HFF-Myc (cell line): ENCODE measurements at places on chromosomes 4 and X.

DNA sequence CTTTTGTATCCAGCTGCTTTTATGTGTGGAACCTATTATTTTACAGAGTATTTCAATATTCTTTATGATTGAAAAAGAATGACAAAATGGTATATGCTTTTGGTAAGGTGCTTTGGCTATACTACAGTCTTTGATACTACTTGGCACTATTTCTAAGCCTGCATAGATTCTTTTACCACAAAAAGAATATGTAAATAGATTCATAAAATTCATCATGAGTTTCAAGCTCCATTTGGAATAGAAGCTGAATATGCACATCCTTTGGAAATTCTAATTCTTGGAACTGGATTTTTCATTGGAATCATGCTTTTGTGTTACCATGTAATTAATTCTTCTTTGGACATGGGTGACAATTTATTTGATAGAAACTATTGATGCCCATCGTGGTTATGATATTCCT, 60.2 kb upstream of the SYTL5 start:
- DNase-seq: no peak

- DNase-seq: peak; percentile 16
Measured at GRCh38 chrX:118726887-118727685, at the start of gene IL13RA1. Gene IL13RA1 (plus strand): TSS chrX:118727606. CDS start chrX:118727639, 33 bp downstream.

DNA sequence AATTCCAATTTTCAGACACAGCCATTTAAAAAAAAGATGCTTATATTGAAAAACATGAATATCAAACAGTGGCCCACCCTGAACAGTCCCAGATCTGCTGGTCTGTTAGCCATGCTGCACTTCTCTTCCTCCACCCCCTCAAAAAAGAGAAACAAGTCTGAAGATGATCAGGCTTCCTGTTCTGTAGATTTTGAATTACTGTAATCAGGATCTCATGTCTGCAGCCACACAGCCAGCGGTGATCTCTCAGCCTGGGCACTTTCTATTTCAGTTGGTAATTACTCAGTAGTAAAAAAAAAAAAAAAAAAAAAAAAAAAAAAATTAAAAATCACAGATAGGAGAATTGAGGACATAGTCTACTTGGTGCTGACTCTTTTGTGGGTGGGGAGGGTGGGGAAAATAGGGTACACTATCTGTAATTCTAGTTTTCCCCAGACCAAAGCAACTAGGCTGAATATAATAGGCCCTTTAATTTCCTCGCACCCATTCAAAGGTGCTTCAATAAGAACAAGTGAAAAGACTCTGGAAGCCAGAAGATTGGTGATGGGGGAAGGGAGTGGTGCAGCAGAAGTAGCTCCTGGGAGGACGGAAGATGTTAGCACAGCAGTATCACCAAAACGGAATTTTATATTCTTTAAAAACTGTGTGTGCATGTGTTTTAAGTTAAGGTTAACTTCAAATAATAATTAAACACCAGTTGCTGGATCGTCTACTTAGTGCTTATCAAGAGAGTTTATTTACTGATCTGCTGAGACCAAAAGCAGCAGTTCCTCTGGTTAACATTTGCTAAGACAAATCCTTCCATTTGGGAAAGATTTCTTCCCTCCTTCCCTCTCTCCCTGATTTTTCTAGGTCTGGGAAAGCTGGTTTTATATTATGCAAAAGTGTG, 47.0 kb downstream of the SPRY1 start:
- peak; percentile 16 for DNase-seq

GRCh38 chrX:28847423-28847822, 260.2 kb downstream of the IL1RAPL1 start:
- peak; percentile 1 for DNase-seq

DNA sequence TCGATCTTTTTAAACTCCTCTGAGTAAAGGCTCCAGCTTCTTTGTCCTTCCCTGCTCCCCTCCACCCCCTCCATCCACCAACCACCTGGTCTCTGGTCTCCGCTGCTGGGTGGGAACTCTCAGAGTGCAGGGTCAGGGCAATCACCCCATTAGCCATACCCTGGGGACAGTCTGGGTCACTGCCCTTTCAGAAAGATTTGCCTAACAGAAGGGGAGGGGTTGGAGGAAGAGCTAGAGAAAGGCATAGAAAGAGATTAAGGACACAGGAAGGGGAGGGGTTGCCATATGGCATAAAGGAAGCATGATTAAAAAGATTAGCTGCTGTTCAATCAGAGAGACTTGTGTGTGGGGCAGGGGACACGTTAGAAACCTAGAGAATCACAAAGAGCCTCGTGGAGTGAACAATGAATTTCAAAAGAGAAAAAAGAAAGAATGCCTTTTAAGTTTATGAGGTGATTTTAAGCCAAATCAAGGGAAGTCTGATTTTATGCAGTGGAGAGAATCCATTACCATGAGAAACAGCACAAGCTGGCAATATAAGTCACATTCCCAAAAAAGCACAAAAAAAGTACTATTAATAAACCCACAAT, 115.5 kb upstream of the ACSL4 start:
- no peak for DNase-seq

- no peak for DNase-seq
Measured at GRCh38 chr4:121792966-121793365, 8.2 kb upstream of the EXOSC9 start.

DNA sequence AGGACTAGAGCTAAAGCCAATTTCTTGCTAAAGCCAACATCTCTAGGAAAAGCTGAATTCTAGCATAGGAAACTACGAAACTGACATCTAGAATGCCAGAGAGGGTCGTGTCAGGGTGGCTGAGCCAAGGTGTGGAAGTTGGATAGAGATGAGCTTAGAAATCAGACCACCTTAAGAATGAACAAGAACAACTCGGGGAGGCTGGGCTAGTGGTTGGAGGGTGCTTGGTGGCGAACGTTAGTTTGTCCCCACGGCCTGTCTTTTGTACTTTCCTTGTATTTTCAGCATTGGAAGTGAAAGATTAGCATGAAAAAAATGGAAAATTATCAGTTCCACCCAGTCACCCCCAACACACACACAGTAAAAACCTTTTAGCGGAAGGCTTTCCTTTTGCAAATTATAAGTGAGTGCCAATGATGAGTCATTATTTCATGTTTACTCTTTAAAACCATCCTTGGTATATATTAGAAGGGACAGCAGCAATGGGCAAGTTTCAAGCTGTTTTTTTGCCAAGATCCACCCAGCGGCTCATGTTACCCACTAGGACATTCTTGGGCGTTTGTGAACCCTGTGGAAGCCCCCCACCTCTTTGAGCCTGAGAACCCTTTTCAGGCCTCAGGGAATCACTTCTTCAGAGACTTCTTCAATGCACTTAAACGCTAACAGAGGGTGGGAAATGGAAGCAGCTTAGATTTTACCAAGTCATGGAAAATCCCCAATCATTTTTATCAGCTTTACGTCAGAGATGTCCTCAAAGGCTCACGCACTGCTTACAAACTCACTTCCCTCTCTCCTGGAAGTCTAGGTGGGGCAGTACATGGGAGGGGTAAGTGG, 4.9 kb upstream of the PPEF1 start:
- DNase-seq: peak; percentile 11

- DNase-seq: no peak
Measured at GRCh38 chrX:73922856-73923455, 360.0 kb downstream of the CHIC1 start.

DNA sequence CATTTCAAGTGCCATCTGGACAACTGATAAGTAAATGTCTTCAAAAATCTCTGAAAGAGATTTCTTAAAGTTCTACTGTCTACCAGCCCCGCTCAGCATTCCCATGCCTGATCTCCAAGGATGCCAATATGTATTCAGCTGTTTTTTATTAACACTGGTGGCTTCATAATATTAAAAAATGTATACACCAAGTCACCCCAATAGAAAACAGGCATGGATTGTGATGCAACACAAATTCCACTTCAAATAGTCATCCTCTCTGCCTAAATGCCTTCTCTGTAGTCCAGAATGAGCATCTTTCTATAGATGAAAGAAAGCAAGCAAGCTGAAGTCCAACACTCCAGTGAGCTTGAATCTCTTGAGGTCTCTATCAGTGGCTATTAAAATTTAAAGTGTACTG, 152.2 kb upstream of the PPARGC1A start:
- DNase-seq: peak; percentile 88

DNA sequence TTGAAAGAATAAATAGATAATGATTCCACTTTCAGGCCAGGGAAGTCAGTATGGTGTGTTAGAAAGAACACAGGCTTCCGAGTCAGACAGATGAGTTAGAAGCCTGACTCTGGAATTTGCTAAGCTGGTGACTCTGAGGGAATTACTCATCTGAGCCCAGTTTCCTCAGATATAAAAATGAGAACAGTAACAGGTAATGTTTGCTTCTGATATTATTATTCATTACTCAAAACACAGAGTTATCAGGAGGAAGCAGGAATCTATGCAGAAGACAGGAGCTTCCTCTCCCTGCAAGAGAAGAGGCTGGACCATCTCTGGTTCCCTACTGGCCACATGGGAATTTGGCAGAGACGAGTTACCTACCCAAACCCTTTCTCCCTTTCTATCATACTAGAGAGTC, 163.1 kb downstream of the EVC2 start:
- DNase-seq: no peak

DNA sequence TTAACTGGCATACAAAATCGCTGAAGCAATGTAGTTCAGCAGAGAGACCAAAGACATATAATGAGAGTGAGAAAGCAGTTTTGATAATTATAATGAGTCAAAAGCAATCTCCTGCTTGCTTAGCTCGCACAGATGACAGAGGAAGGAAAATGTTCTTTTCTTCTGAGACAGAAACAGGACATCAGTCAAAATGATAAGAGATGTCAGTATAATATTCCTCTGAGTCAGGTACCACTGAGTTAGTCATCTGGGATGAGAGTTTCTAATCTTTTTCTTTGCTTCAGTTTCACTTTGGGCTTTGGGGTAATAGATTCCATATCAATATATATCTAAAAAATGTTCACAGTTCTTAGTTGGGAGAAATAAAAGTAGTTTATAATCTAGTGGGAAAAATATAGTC, 387.2 kb downstream of the PCDH7 start:
- DNase-seq: no peak

- no peak for DNase-seq
Measured at GRCh38 chrX:37454537-37455285, 105.5 kb downstream of the PRRG1 start.

- DNase-seq: no peak
Measured at GRCh38 chr4:25827373-25827772, 35.4 kb downstream of the SEL1L3 start.

DNA sequence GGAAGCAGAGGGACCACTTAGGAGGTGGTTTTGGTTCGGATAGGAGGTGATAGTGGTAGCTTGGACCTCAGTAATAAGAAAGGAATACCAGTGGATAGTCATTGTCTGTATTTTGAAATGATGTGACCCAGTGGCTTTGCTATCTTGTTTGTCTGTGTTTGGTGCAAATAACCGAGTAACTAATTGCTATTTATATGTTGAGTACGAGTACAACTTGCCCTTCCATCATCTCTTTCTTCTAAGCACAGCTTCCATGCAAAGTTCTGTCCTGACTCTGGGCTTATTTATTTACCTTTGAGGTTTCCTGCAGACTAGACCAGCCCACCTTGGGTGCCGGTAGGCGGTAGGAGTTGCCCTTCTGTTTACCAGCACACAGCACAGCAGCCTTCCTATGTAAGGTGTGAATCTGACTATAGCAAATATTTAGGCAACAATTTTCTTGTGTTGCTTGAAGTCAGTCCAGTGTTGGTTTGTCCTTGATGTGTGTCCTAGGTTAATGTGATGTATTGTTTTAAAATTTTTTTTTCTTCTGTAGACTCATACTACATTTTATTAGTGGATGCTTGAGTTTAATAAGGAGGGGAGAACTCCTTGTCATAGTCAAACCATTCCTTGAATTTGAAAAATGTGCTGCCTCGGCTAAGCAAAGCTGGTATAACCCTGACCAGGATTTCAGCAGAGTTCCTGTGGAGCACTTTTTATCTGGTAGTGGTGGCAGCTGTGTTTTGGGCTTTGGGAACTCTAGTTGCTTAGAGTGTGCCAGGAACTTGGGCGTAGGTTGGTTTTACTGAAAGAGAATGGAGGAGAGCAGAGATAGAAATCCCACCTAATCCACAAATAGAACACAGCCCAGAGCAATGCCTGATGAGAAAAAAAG, 21.9 kb downstream of the PTTG2 start:
- no peak for DNase-seq

GRCh38 chr4:151659601-151660364, 101.0 kb downstream of the GATB start:
- no peak for DNase-seq

DNA sequence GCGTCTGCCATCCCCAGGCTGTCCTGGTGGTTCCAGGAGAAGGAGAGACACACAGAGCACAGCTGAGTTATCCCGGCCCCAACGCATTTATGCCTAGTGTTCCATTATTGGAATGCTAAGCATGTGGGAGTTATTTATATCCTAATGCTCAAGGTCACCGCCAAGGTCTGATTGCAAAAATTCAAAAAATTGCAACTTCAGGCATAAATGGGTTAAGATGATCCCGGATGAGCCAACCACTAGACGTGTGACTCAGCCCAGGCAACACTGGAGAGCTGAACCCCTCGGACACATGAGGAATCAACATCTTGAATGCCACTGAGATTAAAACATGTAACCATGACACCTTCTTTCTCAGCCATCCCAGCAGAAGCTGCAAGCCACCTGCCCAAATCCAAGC, 3.8 kb upstream of the ZCCHC4 start:
- peak; percentile 25 for DNase-seq

- DNase-seq: no peak
Measured at GRCh38 chr4:44351069-44351468, 97.5 kb downstream of the KCTD8 start.

DNA sequence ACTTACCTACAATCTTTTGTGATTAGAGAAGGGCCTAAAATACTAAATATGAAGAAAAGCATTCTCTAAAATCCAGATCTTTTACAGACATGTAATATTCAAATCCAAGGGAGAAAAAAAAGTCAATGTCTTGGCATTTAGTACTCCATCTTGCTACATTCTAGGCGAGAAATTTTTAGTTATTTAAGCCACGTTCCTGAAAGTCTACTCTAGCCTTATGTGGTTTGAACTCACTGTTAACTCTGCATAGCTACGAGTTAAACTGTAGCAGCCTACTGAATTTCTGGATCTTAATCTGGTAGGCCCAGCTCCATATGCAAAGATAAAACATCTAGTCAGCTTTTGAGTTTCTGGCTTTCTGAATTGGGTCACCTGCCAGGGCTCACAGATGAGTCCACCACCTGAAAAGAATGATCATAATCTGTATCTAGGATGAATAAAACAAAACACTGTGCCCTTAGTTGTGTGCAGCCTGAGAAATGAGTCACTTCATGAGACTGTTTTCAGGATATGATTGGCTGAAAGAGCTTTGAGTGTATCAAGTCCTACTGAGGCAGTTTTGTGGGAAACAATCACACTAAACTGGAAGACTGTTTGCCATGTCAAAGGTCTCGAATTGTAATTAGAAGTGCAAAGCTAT, 3.2 kb upstream of the NEK1 start:
- no peak for DNase-seq

- DNase-seq: no peak
Measured at GRCh38 chr4:19657856-19658255, 593.8 kb upstream of the SLIT2 start.

DNA sequence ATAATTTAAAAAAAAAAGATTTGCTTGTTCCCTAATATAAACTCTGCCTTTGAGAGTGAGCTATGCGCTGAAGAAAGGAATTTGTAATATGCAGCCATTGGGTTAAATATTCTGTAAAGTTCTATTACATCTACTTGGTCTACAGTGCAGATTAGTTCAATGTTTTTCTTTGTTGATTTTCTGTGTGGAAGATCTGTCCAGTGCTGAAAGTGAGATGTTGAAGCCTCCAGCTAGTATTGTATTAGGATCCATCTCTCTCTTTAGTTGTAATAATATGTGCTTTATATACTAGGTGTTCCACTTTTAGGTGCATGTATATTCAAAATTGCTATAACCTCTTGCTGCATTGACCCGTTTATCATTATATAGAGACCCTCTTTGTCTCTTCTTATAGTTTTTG, 49.8 kb downstream of the MAGEE1 start:
- DNase-seq: no peak
